ENCODE measurements at places on chromosomes 2 and 18.

DNA sequence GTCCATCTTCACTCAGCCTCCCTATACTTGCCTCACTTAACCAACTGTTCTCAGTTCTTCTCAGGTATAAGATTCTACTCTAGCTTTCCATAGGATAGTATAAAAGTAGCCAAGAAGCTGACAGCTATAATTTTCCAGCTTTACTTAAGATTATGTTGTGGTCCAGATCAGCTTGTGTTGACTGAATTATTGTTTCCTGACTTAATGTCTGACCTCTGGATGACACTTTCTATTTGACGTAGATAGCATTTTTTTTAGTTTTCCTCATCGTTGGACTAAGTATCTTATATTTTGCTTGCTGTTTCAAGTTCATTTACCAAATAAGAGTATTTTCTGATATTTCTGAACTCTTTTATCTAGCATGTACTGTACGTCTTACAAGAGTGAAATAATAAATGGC lies 1272.5 kb upstream of the CDH2 start:
- DNase-seq: no peak

- no peak for DNase-seq
These were observed 463.8 kb downstream of the LPIN1 start for GRCh38 chr2:12210016-12210933.

DNA sequence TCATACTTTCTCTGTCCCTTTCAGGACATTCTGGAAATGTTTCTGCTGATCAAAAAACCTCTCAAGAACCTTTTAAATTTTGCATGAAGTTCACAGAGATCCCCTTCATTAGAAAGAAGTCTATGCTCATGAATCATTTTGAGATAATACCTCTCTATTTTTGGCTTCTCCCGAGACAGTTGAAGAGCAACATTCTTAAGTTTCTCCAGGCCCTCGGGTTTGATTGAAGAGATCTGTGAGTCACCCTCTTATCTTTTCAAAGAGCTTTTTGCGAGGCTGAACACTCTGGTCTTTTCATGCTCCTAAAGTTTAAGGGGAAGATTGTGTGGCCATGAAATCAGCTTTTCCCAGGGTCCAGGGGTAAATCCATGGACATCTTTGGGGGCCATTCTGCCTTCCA lies 354.2 kb downstream of the FBXO15 start:
- no peak for DNase-seq

DNA sequence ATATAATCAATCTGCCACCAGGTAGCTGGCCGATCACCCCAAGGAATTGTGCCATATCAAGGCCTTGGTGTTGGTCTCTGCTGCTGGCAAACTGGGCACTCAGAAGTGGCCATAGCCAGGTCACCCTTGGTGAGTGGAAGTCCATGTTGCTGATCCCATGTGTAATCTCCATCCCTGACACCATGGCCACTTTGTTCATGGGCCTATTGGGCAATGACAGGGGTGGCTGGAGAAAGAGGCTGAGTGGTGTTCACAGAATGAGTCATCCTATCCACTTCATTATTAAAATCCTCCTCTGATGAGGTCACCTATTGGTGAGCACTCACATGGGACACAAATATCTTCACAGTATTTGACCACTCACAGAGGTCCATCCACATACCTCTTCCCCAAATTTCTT lies 26.7 kb upstream of the CD226 start:
- DNase-seq: no peak

GRCh38 chr2:8684878-8685696 lies 3.2 kb downstream of the ID2 start:
- peak; percentile 85 for DNase-seq

DNA sequence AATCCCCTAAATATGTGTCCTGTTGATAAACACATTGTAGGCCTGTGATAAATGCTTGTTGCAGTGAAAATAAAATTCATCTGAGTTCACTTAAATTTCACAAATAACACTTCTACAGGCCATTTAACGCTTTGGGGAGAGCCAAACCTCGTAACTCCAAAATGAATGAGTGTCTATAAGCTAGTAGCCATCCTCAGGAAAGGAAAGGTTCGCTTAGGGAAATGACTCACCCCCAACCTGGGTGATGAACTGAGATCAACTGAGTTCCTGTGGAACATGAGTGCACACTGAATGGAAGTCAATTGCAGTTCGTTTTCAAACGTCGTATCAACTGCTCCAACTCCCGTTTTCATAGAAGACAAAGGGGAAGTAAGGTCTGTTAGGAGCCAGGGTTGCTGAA lies 527.6 kb upstream of the ID2 start:
- DNase-seq: no peak

DNA sequence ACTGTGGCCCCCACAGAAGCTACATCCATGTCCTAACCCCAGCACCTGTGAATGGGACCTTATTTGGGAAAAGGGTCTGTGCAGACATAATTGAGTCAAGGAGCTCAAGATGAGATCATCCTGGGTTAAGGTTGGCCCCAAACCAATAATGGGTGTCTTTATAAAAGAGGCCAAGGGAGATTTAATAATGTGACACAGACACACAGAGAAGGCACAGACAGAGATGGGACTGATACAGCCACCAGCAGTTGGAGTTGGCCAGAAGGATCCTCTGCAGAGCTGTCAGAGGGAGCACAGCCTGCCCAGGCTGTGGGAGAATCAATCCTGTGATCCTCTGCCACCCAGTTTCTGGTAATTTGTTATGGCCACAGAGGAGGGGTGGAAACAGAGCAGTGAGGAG lies 26.0 kb downstream of the SNORC start:
- DNase-seq: peak; percentile 50

DNA sequence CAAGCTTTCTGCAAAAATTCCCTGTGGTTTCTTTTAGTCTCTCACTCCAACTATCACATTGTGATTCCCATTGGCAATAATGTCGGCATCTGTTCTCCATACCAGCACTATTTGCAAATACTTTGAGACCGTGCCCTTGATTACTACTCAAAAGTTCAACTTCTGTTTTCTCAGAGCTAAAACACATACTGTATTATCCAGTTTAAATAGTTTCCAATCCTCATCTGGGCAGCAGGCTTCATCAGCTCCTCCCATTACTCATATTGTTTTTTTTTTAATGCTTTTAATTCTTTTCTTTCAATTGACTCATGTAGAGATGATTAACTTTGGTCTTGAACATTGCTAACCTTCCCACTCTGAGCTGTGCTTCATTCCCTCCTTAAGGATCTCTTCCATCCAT lies 135.8 kb downstream of the METTL8 start:
- DNase-seq: no peak
